ENCODE measurements at places on chromosomes 12 and 14.
A peak's percentile ranks its signal among the peaks of the same experiment; 100 is the strongest.

DNA sequence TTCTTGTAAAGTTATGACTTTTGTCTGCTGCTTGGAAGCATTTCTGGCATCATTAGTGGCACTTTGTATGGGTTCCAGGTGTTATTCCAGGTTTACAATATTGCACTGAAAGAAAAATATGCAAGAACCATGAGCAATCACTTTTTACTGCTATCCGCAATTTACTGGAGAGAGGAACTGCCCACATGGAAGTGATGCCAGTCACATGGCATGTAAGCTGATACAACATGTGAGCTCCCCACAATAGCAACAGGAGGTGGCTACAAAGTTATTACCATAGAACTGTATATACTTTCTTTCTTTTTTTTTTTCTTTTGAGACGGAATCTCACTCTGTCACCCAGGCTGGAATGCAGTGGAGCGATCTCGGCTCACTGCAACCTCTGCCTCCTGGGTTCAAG lies 1012.1 kb downstream of the BCL11B start:
- DNase-seq: no peak

DNA sequence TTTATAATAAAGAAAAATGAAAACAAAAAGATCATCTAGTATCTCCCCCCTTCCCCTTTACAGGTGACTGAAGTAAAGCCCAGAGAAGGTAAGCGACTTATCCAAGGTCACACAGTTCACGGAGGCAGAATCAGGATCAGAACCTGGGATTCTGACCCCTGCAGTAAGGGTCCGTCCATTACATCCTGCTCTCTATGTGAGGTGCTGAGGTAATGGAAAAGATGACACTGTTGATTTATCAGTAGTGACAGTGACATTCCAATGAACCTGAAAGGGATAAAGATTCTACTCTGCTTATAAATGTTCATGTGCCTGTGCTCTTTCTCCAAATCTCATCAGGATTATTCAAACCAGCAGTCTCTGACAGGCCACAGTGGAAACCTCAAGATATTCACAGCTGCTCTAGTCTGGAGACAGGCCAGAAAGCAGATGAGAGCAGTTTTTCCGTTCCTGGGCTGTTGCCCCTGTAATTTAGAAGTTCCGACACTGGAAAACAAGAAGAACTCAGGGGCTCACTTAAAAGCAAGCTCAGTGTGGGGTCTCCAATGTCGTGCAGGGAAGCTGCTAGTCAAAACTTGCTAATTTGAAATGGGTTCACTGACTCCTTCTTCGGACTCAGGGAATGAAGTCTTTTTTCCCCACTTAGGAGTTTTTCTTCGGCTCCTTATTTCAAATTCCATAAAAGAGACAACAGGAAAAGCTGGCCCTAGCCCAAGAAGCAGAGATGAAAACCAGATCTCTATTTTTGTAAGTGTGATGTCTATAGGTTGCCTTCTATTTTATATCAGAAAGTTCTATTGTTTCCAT lies 131.8 kb upstream of the EEA1 start:
- peak; percentile 33 for DNase-seq

DNA sequence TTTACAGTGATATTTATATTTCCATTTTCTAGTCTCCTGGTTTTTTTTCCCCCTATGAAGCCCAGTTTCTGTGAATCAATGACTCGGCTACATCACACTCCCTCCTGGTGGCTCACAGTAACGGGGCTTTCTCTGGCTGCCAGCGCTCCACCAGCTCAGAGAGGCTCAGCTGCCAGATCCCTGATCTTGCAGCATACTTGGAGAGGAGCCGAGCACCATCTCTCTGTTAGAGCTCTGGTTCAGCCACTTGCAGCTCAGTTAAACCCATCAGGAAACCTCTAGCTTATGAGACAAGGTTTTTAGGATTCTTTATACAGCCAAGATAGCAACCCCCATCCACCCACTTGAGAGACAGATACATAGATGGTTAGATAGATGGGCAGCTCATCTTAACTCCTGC lies 74.6 kb downstream of the CIT start:
- DNase-seq: no peak

GRCh38 chr14:52877628-52878027 lies 73.2 kb downstream of the FERMT2 start:
- no peak for DNase-seq

DNA sequence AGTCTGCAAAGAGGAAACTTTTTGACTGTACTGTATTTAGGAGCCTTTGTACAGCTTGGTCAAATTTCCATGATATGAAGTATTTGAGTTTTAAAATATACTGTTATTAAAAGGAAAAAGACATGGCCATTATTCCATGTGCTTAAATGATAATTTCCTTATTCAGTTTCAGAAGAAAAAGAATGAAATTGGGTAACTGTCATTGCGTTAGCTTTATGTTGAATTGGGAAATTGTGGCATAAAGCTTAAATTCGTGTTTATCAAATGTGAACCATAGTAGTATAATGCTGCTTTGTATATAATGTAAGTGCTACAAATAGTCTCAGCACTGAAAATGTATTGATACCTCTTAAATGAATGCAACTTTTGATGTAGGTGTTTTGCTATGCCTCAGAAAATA lies 64.9 kb downstream of the ETNK1 start:
- DNase-seq: no peak

DNA sequence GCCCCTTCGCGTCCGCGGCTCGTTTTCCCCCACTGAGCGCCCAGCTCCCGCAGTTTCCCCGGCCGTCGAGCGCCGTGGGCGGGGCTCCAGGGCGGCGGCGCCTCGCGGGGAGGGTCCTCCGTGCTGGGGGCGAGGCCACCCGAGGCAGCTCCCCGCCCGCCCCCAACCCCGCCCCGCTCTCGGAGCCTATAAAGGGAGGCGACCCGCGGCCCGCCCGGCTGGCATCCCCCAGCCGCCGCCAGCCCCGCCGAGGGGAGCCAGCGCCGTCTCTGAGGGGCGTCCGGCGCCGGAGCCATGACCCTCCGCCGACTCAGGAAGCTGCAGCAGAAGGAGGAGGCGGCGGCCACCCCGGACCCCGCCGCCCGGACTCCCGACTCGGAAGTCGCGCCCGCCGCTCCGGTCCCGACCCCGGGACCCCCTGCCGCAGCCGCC lies at the start of gene TAMALIN:
TSS of gene TAMALIN (plus strand) at position 221 of the 432 bp plus-strand sequence. CDS start at position 295, 74 bp downstream.
- no peak for DNase-seq

DNA sequence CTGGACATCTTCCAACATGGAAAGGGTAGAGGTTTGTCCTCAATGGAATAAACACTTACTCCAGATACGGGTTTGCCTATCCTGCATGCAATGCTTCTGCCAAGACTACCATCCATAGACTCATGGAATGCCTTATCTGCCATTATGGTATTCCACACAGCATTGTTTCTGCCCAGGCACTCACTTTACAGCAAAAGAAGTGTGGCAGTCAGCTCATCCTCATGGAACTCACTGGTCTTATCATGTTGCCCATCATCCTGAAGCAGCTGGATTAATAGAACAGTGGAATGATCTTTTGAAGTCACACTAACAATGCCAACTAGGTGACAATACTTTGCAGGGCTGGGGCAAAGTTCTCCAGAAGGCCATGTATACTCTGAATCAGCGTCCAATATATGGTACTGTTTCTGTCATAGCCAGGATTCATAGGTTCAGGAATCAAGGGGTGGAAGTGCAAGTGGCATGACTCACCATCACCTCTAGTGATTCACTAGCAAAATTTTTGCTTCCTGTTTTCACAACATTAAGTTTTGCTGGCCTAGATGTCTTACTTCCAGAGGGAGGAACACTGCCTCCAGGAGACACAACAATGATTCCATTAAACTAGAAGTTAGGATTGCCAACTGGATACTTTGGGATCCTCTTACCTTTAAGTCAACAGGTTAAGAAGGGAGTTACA lies 140.4 kb downstream of the SLC35F4 start:
- no peak for DNase-seq

DNA sequence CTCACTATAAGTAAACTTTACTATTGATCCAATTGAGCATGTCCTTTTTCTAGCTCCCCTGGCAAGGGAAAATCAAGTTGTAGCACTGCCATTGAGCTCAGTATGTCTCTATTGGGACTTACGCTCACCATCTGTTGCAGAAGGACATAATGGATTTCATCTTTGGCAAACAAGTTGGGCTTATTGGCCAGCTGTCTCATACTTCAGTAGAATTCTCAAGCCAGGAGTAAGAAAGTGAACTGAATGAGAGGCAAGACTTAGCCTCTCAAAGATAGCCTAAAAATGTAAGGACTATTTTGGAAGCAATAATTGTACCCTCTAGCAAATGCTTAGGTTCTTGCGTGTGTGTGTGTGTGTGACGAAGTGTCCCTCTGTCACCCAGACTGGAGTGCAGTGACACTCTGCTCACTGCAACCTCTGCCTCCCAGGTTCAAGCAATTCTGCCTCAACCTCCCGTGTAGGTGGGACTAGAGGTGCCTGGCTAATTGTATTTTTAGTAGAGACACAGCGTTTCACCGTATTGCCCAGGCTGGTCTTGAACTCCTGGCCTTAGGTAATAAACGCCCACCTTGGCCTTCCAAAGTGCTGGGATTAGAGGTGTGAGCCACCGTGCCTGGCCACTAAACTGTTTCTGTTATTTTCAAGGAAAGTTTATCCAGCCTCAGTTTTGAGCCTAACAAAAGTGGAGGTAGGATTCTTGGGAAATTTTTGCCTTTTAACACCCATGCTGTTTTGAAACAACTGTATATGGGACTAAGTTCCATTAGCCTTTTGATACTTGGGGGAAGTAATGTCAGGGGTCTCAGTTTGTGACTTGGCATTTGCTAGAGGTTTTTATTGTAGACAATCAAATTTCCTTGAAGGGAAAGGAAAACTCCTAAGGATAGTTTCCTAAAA lies 7.0 kb downstream of the HNRNPA1 start:
- DNase-seq: no peak

- no peak for DNase-seq
Measured at GRCh38 chr12:10220398-10221077, 7.9 kb downstream of the GABARAPL1 start.

- DNase-seq: no peak
Measured at GRCh38 chr14:101352567-101352966, 208.7 kb upstream of the DIO3 start.

GRCh38 chr14:86799244-86799647 lies 1193.7 kb downstream of the GALC start:
- no peak for DNase-seq

DNA sequence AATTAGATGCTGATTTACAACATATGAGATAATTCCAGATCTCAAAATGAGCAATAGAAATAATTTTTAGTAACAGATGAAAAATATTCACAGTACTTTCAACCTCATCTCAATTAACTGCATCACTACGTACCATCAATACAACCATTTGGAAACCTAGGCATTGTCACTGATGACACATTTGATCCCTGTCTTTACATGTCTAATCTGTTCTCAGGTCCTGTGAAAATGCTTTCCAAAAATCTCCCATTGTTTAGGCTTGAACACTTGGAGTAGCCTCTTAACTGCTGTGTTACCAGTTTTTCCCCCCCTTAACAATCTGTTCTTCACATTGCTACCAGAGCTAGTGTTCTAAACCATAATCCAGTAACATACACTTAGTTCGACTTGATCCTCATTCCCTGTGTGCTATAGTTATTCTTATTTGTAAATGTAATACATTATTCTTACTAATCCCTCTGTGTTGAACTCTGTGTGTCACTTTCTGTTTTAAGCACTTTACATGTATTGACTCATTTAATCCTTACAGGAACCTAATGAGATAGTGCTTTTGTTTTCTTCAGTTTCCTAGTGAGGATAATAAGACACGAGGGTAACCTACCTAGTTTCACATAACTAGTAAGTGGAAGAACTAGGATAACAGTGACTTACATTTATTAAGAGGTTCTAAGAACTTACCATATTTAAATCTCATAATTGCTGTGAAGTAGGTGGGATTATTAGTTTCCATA lies 41.7 kb downstream of the LARP4 start:
- DNase-seq: peak; percentile 23

GRCh38 chr12:127459166-127459565 lies 807.8 kb upstream of the TMEM132C start:
- no peak for DNase-seq

GRCh38 chr14:83607682-83608081 lies 1922.3 kb upstream of the FLRT2 start:
- no peak for DNase-seq

- peak; percentile 17 for DNase-seq
Measured at GRCh38 chr12:42396473-42397259, 70.7 kb downstream of the PPHLN1 start.

DNA sequence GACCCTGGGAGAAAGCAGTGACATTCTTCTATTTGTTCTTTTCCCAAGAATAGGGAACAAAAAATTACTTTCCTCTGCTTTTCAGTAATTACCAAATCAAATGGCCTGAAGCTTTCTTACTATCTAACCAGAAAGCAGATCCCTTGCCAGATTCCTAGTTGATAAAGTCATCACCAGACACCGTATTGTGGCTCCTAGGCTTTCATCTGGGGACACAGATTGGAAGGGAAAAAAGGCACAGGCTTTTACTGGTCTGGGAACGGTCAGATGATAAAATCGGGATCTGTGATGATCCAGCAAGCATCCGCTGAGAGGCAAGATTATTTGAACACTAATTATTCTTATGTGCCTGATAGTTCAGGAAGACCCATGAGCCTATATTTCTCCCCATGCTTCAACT lies 79.1 kb upstream of the BCL2L14 start:
- no peak for DNase-seq

GRCh38 chr12:101919447-101919846 lies 42.1 kb downstream of the DRAM1 start:
- no peak for DNase-seq

DNA sequence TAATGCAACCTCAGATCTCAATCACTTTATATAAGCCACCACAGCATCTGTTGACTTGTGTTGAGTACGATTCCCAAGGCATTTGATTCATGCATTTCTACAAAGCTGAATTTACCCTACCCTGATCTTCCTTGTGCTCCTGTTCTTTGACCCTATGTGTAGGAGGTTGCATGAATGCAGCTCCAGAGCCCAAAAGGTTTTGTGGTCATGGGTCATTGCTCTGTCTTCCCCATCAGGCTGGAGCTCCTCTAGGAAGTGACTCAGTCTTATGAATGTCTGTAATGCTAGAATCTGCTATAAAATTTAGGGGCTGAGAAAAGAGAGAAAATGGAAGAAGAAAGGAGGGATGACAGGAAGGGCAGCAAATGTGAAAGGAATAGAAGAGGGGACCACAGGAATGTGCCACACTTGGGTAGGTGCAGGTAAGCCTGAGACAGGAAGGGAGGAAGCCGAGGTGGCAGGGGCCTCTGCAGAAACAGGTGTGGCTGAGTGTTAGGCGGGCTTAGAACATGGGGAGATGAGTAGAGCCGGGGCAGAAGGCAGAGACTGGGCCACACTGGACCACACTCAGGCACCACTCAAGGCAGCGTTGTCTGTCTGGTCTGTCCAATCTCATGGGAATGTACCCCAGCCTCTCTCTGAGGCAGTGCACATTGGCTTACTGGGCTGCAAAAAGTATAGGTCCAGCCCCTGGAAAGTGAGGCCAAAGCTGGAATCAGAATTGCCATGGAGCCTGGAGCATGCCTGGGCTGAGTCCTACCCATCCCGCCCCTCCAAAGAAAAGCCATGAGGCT lies 334.1 kb downstream of the BCL11B start:
- no peak for DNase-seq

- no peak for DNase-seq
Measured at GRCh38 chr12:47841910-47842309, 22.2 kb upstream of the HDAC7 start.
